ENCODE measurements at places on chromosomes 3 and 15.
A peak's percentile ranks its signal among the peaks of the same experiment; 100 is the strongest.

GRCh38 chr3:178736300-178736699 is 200.1 kb downstream of the KCNMB2 start:
- no peak for DNase-seq

DNA sequence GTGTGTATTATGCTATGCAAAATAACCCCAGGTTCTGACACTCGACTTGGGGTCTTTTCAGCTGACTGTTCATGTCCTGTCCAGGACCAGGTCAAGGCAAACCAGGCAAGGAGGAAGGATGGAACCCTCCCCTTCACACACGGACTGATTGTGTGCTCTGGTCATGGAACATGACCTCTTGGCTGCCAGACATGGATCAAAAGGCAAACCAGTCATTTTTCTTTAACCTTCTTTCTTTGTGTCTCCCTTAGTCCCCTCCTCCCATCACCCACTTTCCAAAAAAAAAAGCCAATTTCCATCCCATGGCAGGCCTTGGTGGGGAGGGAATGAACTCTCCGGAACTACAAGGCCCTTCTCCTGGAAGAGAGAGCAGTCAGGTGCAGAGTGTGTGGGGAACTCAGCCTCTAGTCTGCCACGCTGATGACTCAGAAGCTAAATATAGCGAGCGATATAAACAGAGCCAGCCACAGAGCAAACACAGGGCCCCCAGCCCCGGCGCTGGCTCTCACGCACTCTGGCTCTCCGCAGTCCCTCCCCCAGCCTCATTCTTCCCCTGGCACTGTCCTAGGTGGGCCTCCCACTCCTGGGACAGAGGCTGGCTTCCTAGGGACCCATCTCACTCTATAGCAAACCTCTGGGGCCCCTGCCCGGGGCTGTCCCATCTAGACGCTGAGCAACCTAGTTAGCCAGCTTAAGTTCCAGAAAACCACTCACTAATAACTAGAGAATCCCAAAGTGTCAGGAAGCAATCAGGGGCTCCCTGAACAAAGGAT is 10.0 kb downstream of the BMF start:
- peak; percentile 95 for DNase-seq

GRCh38 chr15:84889991-84890669 is 5.7 kb downstream of the SLC28A1 start:
- no peak for DNase-seq

DNA sequence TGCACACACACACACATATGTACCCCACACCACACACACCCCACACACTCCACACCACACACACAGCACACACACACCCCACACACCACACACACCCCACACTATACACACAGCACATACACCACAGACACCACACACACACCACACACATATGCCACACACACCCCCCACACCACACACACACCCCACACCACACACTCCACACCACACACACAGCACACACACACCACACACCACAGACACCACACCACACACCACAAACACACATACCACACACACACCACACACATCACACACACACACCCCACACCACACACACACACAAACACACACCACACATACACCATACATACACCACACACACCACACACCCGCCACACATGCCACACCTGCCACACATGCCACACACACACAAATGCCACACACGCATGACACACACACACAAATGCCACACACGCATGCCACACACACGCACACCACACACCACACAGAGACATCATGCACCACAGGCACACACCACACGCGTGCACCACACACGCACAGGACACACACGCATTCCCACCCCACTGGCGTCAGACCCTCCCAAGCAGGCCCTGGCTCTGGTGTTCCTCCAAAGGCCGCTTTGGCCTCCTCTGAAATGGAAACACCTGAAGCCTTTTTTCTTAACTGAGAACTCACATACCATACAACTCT is 15.7 kb downstream of the CHST13 start:
- DNase-seq: no peak

- peak; percentile 75 for DNase-seq
Observed at GRCh38 chr15:67967871-67968431, 86.2 kb upstream of the PIAS1 start.

GRCh38 chr3:123841476-123842238 is 42.5 kb downstream of the MYLK start:
- DNase-seq: peak; percentile 98

DNA sequence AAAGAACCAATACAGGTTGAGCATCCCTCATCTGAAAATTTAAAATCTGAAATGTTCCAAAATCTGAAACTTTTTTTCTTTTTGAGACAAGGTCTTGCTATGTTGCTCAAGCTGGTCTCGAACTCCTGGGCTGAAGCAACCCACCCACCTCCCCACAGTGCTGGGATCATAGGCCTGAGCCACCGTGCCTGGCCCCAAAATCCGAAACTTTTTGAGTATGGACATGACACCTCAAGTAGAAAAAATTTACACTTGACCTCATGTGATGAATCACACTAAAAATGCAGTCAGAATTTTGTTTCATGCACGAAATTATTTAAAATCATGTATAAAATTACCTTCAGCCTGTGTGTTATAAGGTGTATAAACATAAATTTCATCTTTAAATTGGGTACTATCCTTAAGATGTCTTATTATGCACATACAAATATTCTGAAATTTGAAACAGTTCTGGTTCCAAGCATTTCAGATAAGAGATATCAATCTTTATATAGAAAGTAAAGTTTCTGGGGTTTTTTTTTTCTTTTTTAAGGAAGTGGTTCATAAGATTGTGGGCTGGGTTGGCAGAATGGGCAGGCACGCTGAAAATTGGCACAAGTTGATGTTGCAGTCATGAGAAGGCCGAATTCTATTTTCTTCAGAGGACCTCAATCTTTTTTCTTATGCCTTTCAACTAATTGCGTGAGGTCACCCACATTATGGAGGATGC is 72.5 kb downstream of the SPRED1 start:
- DNase-seq: no peak

GRCh38 chr15:67812241-67812644 is 13.1 kb upstream of the SKOR1 start:
- DNase-seq: no peak

- DNase-seq: no peak
Observed at GRCh38 chr15:42363487-42363886, 4.2 kb downstream of the CAPN3 start.

- peak; percentile 66 for DNase-seq
Observed at GRCh38 chr15:40891810-40892446, 2.3 kb upstream of the VPS18 start.
